ENCODE measurements at places on chromosomes 4 and X. TPM values are rescaled to one million over a fixed set of nuclear protein-coding genes. Genes with fewer than 3 reads are reported as not detected.

DNA sequence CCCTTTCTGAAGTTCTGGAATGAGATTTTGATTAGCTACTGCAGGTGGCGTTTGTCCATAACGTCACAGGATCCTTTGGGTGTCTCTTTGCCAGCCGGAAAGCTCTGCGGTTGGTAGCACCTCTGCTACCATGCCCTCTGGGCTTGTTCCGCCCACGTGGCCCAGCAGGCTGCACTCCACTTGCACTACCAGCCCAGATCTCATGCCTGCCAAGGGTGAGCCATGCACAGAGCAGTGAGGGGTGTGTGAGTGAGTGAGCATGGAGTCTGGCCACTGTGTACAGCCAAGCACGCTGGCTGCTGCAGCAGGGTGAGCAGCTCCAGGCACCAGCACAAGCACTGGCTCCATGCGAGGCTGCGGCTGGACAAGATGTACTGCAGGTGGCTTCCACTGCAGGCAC lies 6.6 kb upstream of the HNRNPD start:
- no peak for DNase-seq
- H3K4me1 ChIP-seq: peaks cover 6% of the 10 kb centered on the region
- H3K27me3 ChIP-seq: no peaks in the 10 kb centered on the region
- no peak overlapping the region for H3K27ac ChIP-seq
- H3K36me3 ChIP-seq: no peaks in the 10 kb centered on the region
- no peak overlapping the region for H3K4me3 ChIP-seq

DNA sequence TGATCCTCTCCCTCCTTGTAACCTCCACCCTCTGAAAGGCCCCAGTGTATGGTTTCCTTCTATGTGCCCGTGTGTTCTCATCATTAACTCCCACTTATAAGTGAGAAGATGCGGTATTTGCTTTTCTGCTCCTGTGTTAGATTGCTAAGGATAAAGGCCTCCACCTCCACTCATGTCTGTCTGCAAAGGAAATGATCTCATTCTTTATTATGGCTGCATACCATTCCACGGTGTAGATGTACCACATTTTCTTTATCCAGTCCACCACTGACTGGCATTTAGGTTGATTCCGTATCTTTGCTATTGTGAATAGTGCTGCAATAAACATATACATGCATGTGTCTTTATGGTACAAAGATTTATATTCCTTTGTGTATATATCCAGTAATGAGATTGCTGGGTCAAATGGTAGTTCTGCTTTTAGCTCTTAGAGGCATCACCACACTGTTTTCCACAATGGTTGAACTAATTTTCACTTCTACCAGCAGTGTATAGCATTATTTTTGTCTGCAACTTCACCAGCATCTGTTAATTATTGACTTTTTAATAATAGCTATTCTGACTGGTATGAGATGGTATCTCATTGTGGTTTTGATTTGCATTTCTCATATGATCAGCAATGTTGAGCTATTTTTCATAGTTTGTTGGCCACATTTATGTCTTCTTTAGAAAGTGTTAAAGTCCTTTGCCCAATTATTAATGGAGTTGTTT lies 1030.9 kb downstream of the FSTL5 start:
- no peaks in the 10 kb centered on the region for H3K36me3 ChIP-seq
- no peaks in the 10 kb centered on the region for H3K27me3 ChIP-seq
- DNase-seq: peak; percentile 20
- H3K4me1 ChIP-seq: no peaks in the 10 kb centered on the region

GRCh38 chr4:103778221-103778620 lies 58.4 kb upstream of the TACR3 start:
- no peak overlapping the region for H3K4me3 ChIP-seq
- no peak for DNase-seq
- no peaks in the 10 kb centered on the region for H3K4me1 ChIP-seq
- no peaks in the 10 kb centered on the region for H3K27me3 ChIP-seq

- no peak overlapping the region for H3K27ac ChIP-seq
- no peaks in the 10 kb centered on the region for H3K27me3 ChIP-seq
- DNase-seq: no peak
- H3K4me3 ChIP-seq: peak overlapping the region; percentile 84
- H3K4me1 ChIP-seq: peaks cover 9% of the 10 kb centered on the region
Observed at GRCh38 chr4:52051615-52052474, 741 bp downstream of the SPATA18 start.

- no peak for DNase-seq
- H3K4me3 ChIP-seq: no peak overlapping the region
Observed at GRCh38 chrX:16368696-16369095, 201.4 kb downstream of the MAGEB17 start.

GRCh38 chr4:6115342-6115741 lies 85.0 kb downstream of the JAKMIP1 start:
- no peak overlapping the region for H3K27ac ChIP-seq
- H3K36me3 ChIP-seq: no peaks in the 10 kb centered on the region
- H3K4me1 ChIP-seq: no peaks in the 10 kb centered on the region
- H3K27me3 ChIP-seq: no peaks in the 10 kb centered on the region

DNA sequence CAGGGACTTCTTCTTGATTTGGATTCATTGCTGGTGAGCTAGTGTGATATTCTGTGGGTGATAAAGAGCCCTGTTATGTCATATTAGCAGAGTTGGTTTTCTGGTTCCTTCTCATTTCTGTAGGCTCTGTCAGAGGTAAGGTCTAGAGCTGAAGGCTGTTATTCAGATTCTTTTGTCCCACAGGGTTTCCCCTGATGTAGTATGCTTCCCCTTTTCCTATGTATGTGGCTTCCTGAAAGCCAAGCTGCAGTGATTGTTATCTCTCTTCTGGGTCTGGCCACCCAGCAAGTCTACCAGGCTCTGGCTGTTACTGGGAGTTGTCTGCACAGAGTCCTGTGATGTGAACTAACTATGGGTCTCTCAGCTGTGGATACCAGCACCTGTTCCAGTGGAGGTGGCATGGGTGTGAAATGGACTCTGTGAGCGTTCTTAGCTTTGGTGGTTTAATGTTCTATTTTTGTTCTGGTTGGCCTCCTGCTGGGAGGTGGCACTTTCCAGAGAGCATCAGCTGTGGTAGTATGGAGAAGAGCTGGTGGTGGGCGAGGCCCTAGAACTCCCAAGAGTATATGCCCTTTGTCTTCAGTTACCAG lies 373.7 kb downstream of the AR start:
- H3K36me3 ChIP-seq: no peaks in the 10 kb centered on the region
- H3K27me3 ChIP-seq: no peaks in the 10 kb centered on the region

- no peaks in the 10 kb centered on the region for H3K4me1 ChIP-seq
- no peaks in the 10 kb centered on the region for H3K36me3 ChIP-seq
Observed at GRCh38 chrX:125398959-125399440, 79.3 kb downstream of the TEX13C start.

- H3K4me1 ChIP-seq: no peaks in the 10 kb centered on the region
- no peak for DNase-seq
- H3K27ac ChIP-seq: no peak overlapping the region
- no peaks in the 10 kb centered on the region for H3K27me3 ChIP-seq
- no peak overlapping the region for H3K4me3 ChIP-seq
Observed at GRCh38 chr4:107578321-107578720, 141.7 kb downstream of the PAPSS1 start.

- DNase-seq: no peak
- no peaks in the 10 kb centered on the region for H3K27me3 ChIP-seq
- no peaks in the 10 kb centered on the region for H3K36me3 ChIP-seq
- no peak overlapping the region for H3K27ac ChIP-seq
Observed at GRCh38 chr4:159369256-159369655, 266.4 kb downstream of the RAPGEF2 start.

GRCh38 chrX:76434103-76434741 lies 6.7 kb downstream of the MAGEE1 start:
- no peaks in the 10 kb centered on the region for H3K27me3 ChIP-seq
- no peaks in the 10 kb centered on the region for H3K36me3 ChIP-seq
- H3K4me1 ChIP-seq: no peaks in the 10 kb centered on the region
- no peak overlapping the region for H3K4me3 ChIP-seq
- DNase-seq: no peak

DNA sequence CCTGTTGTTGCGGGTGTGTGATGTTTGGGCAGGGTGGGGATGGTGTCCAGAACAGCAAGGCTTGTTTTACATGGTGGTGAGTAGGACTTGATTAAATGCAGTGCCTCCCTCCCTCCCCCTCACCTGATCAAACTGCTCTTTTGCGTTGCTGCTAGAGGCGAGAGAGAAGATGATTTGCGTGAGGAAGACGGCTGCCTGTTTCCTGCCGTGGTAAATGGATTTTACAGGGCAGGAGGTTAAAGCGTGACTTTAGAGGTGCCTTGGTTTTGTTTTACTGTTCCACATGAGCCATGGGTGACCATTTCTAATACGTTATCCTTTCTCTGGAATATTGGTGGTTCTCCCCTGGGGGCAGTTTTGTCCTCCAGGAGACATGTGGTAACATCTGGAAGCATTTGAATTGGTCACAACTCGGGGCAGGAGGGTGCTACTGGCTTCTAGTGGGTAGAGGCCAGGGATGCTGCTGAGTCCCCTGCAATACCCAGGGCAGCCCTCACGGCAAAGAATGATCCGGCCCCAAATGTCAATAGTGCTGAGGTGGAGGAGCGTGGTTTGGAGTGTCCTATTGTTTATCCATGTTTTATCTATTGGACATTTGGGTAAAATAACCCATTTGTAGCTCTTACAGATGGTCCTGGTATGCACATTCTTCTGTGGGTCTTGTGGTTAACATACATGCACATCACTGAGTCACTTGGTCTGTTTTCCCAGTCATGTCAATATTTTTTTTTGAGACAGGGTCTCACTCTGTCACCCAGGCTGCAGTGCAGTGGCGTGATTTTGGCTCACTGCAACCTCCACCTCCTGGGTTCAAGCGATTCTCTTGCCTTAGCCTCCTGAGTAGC lies 73.7 kb downstream of the SHROOM2 start:
- H3K27ac ChIP-seq: no peak overlapping the region
- H3K36me3 ChIP-seq: no peaks in the 10 kb centered on the region

DNA sequence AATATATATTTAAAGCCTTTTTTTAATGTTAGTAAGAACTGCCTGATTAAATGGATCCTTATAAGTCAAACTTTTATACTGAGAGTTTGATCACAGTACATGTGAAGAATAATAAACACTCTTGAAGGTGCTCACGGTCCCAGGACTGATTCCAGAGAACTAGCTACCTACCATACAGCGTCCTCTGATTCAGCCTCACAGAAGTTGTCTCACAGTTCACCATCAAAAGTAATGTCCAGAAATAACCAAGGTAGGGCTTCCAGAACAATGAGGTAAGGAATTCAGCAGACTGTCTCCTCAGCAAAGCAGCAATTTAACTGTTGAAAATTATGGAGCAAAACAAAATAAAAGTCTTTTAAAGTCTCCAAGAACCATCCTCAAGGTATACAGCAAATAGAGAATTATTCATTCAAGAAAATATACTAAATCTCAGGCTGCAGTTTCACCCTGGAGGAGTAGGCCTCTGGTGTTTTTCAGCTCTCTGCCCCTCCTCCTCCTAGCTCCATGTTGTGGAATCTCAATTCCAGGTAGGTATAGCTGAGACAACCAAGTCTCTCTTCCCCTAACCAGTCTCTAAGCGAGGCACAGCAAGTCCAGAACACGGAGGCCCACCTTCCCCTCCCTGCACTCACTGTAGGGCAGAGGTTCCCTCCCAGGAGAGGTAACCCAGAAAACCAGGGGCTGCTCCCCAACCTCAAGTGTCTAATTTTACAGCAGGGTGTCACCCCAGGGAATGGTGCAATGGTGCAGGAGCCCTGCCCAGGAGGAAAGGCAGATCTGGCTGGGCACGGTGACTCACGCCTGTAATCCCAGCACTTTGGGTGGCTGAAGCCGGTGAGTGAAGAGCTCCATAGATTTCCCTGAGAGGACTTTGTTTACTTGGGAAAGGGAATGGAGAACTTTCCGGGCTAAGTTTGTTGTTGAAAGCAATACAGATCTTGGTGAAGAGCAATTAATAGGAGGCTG lies 28.6 kb downstream of the FAM241A start:
- H3K4me1 ChIP-seq: peaks cover 11% of the 10 kb centered on the region
- no peaks in the 10 kb centered on the region for H3K27me3 ChIP-seq
- no peak overlapping the region for H3K27ac ChIP-seq
- DNase-seq: no peak
- H3K4me3 ChIP-seq: no peak overlapping the region
- no peaks in the 10 kb centered on the region for H3K36me3 ChIP-seq

Gene SCML1
- 0.83 TPM for polyA plus RNA-seq

Gene SLC16A2
- not detected for polyA plus RNA-seq

Gene CT45A3
- not detected for polyA plus RNA-seq

Gene POF1B
- 1.0 TPM for polyA plus RNA-seq

Gene FRMPD4
- not detected for polyA plus RNA-seq

Gene FAM9B
- polyA plus RNA-seq: not detected

Gene HERC5
- polyA plus RNA-seq: 27.3 TPM

Gene TTC29
- not detected for polyA plus RNA-seq

Gene RAPGEF2
- 0.54 TPM for polyA plus RNA-seq

Gene CT45A2
- not detected for polyA plus RNA-seq

Gene TIMP1
- polyA plus RNA-seq: 192 TPM

Measured in GM12878 (cell line).